ENCODE measurements at places on chromosomes 3 and 15.

DNA sequence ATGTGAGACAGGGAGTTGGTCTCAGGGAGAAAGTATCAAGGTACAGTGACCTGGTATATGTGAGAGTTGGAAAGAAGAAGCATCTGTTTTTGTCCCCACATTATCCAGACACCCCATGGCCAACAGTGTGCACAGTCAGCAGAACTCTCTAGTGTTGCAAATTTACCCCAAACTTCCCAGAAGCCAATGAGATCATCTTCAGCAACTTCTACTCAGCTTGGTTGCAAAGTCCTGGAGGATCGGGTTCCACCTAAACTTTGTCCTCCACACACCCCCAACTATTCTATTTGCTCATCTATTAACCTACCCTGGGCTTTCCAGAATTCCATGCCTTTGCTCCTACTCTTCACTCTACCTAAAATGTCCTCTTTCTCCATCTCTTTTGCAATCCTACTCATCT, 15.7 kb downstream of the RBSN start:
- ATAC-seq, result no peak

- ATAC-seq, result no peak
These were observed 55.5 kb downstream of the ST6GAL1 start for GRCh38 chr3:186985661-186986364.

DNA sequence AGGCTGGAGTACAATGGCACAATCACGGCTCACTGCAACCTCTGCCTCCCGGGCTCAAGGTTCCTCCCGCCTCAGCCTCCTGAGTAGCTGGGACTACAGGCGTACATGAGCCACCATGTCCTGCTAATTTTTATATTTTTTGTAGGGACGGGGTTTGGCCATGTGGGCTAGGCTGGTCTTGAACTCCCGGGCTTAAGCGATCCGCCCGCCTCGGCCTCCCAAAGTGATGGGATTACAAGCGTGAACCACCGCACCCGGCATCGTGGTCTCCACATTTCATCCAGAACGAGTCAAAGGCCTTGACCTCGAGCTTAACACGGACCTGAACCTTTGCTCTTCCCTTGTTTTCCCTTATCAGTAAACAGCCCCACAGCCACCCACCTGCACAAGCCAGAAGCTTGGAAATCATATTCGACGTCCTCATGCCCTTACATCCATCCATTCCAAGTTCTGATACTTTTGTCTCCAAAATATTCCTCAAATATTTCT, 1.4 kb upstream of the PTPN23 start:
- no peak for ATAC-seq

DNA sequence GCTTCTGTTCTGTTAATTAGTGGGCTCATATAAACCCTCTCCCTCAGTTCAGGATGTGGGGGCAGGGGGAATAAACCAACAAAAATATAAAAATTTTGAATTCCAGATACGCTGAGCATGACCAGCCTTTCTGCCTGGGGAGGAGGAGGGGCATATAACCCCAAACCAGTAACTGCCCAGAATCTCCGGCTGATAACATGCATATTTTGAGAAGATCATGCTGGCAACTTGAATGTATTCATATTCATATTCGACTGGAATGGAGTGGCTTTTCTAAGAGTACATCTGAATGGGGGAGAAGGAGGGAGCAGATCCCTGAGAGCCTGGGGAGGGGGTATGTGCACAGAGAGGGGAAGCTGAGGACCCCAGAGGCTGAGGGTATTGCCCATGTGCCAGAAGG, 54.5 kb upstream of the LCTL start:
- no peak for ATAC-seq

DNA sequence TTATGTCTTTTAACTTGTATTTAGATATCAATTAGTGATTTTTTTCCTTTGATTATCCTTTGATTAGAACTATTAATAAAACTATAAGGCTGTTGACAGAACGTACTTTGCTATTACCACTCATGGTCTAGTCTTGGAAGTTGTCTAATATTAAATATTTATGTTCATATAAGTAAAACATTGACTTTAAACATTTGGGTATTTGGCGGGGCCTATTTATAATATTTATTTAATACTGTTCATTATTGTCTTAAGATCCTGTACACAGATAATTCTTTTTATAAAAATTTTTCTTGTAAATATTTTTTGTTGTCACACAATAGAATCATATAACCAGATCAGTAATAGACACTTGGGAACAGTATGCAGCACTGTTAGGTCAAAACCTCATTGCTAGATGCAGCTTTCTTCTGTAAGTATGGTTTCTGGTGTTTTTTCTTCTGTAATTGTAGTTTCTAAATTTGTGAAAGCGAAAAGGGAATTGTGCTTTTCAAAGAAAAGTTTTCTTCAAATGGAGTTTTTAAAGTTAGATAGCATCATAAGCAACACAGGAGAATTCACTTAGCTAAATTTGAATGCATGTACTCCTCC, 93.4 kb downstream of the FNDC3B start:
- no peak for ATAC-seq

- ATAC-seq, result no peak
These were observed 104.6 kb downstream of the PTPRG start for GRCh38 chr3:61665987-61666386.

DNA sequence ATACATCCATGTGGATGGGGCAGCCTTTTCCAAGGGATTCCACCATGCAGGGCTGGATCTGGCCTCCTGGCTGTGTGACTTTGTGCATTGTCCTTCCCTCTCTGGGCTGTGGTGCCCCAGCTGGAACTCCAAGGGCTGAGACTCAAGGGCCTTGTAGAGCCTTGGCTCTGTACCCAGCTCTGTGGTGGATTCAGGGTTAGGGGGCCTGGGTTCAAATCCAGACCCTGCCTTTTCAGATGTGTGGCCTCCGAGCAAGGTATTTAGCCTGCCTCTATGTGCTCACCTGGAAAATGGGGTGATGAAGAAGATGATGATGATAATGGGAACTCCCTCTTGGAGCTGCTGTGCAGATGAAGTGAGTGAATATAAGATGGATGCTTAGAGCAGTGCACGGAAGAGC, 161.9 kb downstream of the WNT7A start:
- ATAC-seq, result no peak

- ATAC-seq, result peak; percentile 88
These were observed 97.2 kb downstream of the TBC1D5 start for GRCh38 chr3:17645074-17645698.

DNA sequence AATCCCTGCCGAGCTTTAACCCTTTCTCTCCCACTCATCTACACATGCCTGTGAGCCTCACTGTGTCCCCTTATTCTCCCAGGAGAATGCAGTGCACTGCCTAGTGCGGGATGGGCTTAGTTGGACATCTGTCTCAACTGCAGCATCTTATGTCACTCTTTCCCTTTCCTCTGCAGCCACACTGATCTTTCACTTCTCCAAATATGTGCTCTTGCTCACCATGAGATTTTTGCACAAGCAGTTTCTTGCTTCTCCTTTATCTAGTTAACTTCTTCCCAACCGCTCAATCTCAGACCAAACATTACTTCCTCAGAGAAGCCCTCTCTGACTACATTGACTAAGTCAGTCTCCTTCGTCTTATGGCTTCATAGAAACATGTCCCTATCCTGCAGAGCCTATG, 292.3 kb downstream of the KBTBD8 start:
- no peak for ATAC-seq

DNA sequence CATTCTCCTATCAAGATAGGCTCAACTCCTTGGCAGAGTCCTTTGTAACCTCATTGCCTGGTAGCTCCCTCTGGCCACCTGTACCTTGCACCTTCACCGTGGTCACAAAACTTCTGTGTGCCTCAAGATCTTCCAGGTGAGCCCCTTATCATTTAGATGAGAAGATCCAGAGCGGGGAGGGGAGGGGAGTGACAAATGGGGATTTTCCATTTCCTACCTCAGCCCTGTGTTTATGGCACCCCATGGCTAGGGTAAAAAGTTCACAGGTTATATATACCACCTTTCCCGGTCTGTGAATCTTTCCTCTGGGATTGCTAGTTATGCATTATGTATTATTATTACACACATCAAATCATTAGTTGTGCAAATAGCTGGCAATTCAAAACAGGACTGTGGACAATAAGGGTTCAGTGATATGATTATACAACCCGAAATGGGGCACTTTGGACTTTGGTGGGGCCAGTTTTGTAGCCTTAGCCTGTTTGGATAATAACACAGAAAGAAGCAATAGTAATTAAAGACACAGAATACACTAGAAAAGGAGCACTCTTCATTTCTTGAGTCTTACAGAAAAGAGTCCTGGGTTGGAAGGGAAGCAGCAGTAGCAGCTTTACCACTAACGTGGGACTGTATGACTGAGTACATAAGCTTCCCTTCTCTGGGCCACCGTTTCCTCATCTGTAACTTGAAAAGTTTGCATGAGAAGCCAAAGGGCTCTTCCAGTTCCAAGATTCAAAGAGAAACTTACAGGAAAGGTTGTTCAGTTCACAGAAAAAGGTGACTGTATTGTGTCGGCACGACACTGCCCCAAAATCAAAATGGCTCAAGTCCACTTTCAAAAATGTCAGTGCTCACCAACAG, 7.1 kb downstream of the TLE3 start:
- ATAC-seq, result no peak

DNA sequence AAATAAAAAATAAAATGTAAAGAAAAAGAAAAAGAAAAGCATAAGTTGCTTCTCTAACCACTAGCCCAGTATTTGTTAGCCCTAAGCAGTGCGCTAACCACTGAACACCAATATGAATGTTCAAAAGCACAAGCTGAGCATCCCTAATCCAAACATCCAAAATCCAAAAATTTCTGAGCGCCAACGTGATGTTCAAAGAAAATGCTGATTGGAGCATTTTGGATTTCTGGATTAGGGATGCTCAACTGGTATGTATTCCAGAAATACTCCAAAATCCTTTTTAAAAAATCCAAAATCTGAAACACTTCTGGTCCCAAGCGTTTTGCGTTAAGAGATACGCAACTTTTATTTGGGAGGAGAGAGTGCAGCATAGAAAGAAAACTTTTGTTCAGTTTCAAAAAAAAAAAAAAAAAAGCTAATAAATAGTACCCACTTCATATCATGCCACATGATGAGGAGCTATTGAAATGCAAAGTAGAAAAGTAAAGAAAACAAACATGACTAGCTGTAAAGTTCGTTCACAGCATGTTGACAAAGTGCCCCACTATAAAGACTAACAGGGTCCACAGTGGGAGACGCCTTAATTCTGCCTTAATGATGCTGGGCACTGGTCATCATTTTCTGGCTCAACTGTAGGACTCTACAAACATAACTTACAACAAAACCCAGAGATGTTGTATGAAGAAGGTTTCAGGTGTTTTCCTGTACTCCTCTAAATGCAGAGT, 32.4 kb downstream of the EDC3 start:
- ATAC-seq, result no peak

- no peak for ATAC-seq
These were observed 5.4 kb downstream of the DNAH1 start for GRCh38 chr3:52321481-52321880.

DNA sequence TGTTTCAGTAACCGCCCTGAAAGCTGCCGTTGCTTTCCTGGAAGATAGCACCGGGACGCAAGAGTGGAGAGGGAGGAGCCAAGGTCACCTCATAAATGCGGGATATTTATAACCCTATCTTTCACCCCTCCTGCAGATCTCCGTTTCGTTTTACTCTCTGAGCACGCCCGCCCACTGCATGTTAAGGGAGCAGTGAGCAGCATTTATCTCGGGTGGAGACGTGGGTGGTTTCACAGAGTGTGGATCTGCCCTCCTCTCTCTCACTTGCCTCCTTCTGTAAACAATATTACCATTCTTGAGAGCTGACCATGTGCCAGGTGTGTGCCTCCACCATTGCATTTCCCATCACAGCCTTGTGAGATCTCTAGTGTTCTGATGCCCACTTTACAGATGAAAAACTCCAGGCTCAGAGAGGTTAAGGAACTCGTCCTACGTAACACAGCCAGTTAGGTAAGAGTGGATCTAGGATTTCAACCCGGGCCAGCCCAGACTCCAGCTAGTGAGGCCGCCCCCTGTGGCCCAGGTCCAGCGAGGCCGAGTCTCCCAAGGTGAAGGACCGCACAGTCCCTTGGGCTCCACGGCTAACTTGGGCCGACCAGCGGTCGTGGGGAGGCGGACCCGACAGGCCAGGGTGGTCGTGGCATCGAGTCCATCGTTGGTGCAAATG, 16.9 kb upstream of the SEMA4B start:
- peak; percentile 82 for ATAC-seq

DNA sequence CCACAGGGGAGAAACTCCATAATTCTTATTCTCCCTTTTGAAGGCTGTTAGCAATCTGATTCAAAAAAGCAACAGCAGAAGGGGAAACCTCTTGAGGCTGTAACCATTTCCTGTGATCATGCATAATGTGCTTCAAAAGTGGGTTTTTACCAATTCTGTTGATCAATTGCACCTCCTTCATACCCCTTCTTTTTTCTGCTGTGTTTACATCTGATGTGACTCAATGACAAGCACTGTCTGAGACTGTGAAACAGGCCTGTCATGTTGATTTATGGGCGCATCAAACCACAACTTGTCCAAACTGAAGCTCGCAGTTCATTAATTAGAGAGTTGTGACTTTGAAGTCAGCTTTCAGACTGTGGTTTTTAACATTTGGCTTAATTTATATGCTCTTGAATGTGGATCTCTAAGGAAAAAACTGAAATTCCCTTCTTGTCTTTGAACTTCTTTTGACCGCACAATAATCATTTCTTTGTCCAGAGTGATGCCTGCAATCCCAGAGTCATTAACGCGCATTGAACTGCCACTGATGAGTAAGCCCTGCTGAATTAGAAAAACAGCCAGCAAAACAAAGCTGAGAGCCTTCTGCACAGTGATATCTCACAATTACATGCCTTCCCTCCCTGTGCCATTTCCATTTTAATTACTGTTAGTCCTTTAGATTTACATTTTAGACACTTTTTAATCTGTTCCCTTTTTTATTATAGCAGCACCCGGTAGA, 532.8 kb downstream of the FOXP1 start:
- no peak for ATAC-seq
